Progenitor cell of endocrine pancreas (in vitro differentiated cells): ENCODE measurements at places on chromosomes 1 and 21.

DNA sequence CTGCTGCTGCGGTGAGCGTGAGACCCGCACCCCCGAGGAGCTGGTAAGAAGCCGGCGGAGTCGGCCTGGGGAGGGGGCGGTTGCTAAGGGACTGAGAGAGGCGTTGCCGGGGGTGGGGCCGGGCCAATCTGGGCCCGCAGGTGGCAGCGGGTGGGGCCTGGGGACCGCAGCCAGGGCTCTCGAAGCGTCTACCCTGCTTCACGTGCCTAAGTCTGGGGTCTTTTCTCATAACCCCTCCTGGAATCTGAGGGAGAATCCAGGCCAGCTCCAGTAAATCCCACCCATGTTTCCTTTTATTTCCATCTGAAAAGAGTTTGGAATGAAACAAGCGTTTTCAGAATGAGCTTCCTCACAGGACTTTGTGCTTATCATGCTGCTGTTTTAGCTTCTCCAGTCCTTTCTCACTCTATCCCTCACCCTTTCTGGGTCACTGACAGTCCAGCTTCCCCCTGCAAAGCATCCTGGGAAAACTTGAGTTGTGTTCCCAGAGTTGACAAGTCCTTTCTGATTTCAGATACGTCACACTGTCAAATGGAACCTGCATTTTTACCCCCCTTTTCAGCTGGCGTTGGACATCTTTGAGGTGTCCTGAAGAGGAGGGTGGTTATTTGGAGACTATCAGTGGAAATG, 431 bp downstream of the CLCN6 start:
- H3K36me3 ChIP-seq, result peaks cover 5% of the 10 kb centered on the region
- peak overlapping the region; percentile 97 for H3K27ac ChIP-seq
- H3K4me1 ChIP-seq, result peaks cover 44% of the 10 kb centered on the region
- peak overlapping the region; percentile 100 for H3K4me3 ChIP-seq
- no peak for DNase-seq
- no peaks in the 10 kb centered on the region for H3K27me3 ChIP-seq

- H3K27me3 ChIP-seq, result no peaks in the 10 kb centered on the region
- H3K4me1 ChIP-seq, result peaks cover 4% of the 10 kb centered on the region
- DNase-seq, result no peak
- no peak overlapping the region for H3K4me3 ChIP-seq
Observed at GRCh38 chr1:210496063-210496462, 167.4 kb downstream of the HHAT start.

DNA sequence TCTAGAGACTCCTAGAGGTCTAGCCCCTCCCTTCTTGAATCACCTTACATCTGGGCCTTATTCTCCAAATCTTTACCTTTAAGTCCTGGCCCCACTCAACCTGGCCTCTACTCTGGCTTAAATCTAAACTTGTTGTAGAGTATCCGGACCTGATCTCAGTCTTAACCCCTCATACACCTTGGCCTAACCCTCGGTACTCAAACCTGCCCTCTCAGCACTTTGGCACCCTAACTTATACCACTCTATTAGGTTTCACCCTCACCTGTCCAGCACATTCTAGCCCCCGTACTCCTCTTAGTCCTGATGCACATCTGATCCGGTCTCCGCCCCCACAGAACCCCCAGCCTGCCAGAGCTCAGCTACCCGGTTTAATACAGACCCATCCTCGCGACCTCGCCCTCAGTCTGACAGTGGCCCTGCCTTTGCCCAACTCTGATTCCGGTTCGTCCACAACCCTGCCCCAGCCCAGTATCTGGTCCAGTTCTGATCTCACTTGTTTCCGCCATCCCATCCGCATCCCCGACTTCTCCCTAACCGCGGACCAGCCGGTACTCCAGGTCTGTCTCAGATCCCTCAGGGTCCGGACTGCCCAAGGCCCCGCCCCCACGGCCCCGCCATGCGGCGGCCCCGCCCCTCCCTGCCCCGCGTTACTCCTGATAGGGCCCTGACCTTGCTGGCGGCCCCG, 1.5 kb downstream of the TRIM62 start:
- no peaks in the 10 kb centered on the region for H3K36me3 ChIP-seq
- DNase-seq, result no peak
- H3K27ac ChIP-seq, result no peak overlapping the region

GRCh38 chr1:20112279-20113000, 6.9 kb downstream of the PLA2G2D start:
- H3K4me3 ChIP-seq, result no peak overlapping the region
- H3K27me3 ChIP-seq, result peaks cover 39% of the 10 kb centered on the region
- H3K4me1 ChIP-seq, result peaks cover 12% of the 10 kb centered on the region
- DNase-seq, result no peak
- no peak overlapping the region for H3K27ac ChIP-seq

GRCh38 chr1:93965256-93965655, 56.0 kb upstream of the GCLM start:
- DNase-seq, result no peak
- H3K4me1 ChIP-seq, result peaks cover 5% of the 10 kb centered on the region
- no peak overlapping the region for H3K4me3 ChIP-seq
- H3K36me3 ChIP-seq, result no peaks in the 10 kb centered on the region

GRCh38 chr1:223556414-223557129, 108.9 kb downstream of the CAPN8 start:
- H3K36me3 ChIP-seq, result no peaks in the 10 kb centered on the region
- H3K4me1 ChIP-seq, result peaks cover 5% of the 10 kb centered on the region
- peaks cover 2% of the 10 kb centered on the region for H3K27me3 ChIP-seq
- no peak overlapping the region for H3K27ac ChIP-seq
- peak; percentile 55 for DNase-seq

GRCh38 chr1:23159963-23160877, 8.4 kb downstream of the LUZP1 start:
- no peak for DNase-seq
- H3K36me3 ChIP-seq, result no peaks in the 10 kb centered on the region
- no peak overlapping the region for H3K27ac ChIP-seq
- H3K4me3 ChIP-seq, result no peak overlapping the region
- no peaks in the 10 kb centered on the region for H3K27me3 ChIP-seq

GRCh38 chr1:89627596-89627962, 5.3 kb upstream of the LRRC8C start:
- no peak overlapping the region for H3K4me3 ChIP-seq
- DNase-seq, result no peak
- H3K27ac ChIP-seq, result no peak overlapping the region
- H3K36me3 ChIP-seq, result no peaks in the 10 kb centered on the region
- H3K27me3 ChIP-seq, result no peaks in the 10 kb centered on the region

- DNase-seq, result no peak
- peaks cover 62% of the 10 kb centered on the region for H3K27me3 ChIP-seq
- no peak overlapping the region for H3K4me3 ChIP-seq
- H3K4me1 ChIP-seq, result peaks cover 6% of the 10 kb centered on the region
Observed at GRCh38 chr1:47226839-47227215, 5.2 kb downstream of the TAL1 start.

- H3K4me1 ChIP-seq, result no peaks in the 10 kb centered on the region
- no peak overlapping the region for H3K27ac ChIP-seq
- DNase-seq, result no peak
Observed at GRCh38 chr1:16967095-16967575, 13.3 kb downstream of the MFAP2 start.

DNA sequence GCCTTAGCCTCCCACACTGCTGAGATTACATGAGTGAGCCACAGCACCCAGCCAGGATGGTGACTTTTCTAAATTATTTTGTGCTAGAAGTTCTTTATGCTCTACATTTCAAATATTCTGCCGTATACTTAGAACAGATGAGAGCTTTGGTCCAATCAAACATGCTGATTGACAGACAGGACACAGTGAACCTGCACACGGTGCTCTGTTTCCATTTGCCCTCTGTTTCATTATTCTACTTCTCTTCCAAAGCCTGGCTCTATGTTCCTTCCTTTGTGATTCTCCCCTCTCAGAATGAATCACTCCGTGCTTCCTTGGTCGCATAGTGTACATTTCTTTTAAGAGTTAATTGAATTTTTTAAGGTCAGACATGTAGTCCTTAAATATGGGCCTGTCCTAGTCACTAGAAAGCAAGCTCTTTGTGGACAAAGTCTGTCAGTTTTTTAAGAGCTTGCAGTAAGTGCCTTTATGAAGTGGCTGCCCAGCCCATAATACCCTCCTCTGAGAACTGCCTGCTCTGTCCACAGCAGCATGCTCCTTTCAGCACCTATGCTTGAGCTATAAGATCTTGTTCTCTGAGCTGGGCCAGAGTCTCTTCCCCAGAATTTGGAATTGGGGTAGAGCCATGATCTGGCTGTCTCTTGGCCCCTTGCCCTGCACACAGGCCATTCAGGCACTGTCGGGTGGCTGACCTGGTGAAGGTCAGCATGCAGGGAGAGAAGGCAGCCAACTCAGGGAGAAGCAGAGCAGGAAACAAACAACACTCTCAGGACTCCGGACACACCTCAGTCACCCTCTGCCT, 66.8 kb upstream of the SLC44A3 start:
- peak overlapping the region; percentile 86 for H3K27ac ChIP-seq
- H3K4me1 ChIP-seq, result peaks cover 29% of the 10 kb centered on the region
- no peaks in the 10 kb centered on the region for H3K27me3 ChIP-seq
- DNase-seq, result no peak

DNA sequence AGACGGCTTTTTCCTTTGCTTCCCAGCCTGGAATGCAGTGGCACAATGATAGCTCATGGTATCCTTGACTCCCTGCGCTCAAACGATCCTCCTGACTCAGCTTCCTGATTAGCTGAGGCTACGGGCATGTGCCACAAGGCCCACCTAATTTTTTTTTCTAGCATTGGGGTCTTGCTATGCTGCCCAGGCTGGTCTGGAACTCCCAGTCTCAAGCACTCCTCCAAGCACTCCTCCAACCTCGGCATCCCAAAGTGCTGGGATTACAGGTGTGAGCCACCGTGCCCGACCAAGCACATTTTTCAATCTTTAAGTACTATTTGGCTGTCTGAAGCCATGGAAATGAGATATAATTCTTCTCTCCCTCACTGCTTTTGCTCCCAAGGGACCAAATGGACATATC, 58.7 kb downstream of the MAB21L3 start:
- H3K36me3 ChIP-seq, result no peaks in the 10 kb centered on the region
- peaks cover 22% of the 10 kb centered on the region for H3K4me1 ChIP-seq
- H3K27ac ChIP-seq, result no peak overlapping the region
- H3K4me3 ChIP-seq, result no peak overlapping the region
- no peak for DNase-seq

DNA sequence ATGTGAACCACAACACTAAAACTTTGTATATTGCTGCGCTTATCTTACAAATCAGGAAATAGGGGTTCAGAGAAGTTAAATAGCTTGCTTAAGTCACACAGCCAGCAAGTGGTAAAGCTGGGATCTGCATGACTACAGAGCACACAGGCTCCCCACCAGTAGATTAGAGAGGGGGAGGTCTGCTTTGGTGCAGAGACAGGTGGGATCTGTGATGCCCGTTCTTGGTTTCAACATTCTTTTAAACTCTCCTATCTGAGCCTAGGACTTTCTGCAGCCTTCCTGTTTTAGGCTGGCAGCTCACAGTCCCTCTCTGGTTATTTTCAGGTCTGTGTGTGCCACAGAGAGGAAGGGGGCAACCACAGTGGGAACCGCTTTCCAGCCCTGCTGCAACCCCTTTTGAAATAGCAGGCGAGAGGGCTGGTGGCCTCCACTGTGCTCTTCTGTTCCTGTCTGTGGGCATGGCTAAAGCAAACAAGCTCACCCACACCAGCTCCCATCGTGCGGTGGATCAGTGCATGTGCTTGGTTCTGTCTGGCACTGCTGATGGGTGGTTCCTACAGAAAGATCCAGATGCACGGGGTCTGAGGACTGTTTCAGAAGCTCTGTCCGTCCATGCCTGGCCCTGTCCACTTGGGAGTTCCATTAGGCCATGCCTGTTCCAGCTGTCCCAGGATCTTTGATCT, 1.7 kb upstream of the IL6R start:
- H3K27me3 ChIP-seq, result peaks cover 39% of the 10 kb centered on the region
- DNase-seq, result no peak
- no peaks in the 10 kb centered on the region for H3K36me3 ChIP-seq
- H3K27ac ChIP-seq, result no peak overlapping the region
- no peak overlapping the region for H3K4me3 ChIP-seq
